Liver (tissue), 10 donors: ENCODE measurements at places on chromosomes 7 and 10. TPM values are rescaled to one million over a fixed set of nuclear protein-coding genes. Genes with fewer than 3 reads are reported as not detected.

The GPC2 gene
- 0.33 TPM for total RNA-seq

The LRRC17 gene
- total RNA-seq: 11.3 TPM

- DNase-seq: no peak
These were observed 202.2 kb downstream of the SNX10 start for GRCh38 chr7:26493737-26494428.

- DNase-seq: no peak
These were observed 40.6 kb downstream of the CYP17A1 start for GRCh38 chr10:102796407-102797176.

GRCh38 chr7:131329176-131329570, 1.5 kb downstream of the MKLN1 start:
- DNase-seq: no peak

The GIMAP1 gene
- 3.8 TPM for total RNA-seq

GRCh38 chr7:50637725-50638643, 72.8 kb upstream of the DDC start:
- DNase-seq: no peak

The TMEM176B gene
- total RNA-seq: 1,041 TPM

DNA sequence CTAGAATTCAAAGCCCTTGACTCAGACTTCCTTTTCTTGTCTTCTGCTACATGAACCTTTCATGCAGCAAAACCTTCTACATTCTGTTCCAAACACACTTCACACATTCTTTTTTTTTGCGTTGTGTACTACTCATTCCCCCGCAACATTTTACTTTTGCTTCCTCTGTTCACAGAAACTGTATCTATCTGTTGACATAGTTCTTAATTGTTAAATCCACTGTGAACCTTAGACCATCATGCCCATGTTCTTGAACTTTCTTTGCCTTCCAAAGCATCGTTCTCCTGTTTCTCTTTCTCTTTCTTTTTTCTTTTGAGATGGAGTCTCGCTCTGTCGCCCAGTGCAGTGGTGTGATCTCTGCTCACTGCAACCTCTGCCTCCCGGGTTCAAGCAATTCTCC, 14.2 kb downstream of the CCSER2 start:
- DNase-seq: no peak

GRCh38 chr7:25929448-25929847, 222.6 kb upstream of the NFE2L3 start:
- DNase-seq: no peak

- no peak for DNase-seq
These were observed 11.4 kb upstream of the NACAD start for GRCh38 chr7:45099891-45100760.

DNA sequence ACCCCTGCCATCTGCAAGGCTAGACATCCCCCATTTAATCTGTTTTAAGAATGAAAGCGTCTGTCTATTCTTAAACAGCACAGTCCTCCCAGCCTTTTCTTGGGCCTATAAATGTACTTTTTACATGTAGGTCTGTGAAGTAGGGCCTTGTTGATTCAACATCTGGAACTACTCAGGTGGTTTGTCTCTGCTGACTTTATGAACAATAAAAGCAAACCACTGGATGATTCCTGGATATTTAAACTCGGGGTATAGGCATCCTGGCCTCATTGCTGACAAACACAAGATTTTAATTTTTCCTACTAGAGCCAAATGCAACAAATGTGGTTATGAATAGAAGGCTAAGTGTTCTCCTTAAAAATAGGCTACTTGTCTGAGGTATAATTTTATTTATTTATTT, 198.3 kb downstream of the WDR11 start:
- no peak for DNase-seq

GRCh38 chr7:25750744-25751508, 401.1 kb upstream of the NFE2L3 start:
- no peak for DNase-seq

The GPER1 gene
- total RNA-seq: 6.7 TPM

- DNase-seq: no peak
These were observed 82.2 kb upstream of the HABP2 start for GRCh38 chr10:113470372-113471240.

The TUBAL3 gene
- total RNA-seq: 0.75 TPM
